ENCODE measurements at places on chromosomes 2 and 18. TPM values are rescaled to one million over a fixed set of nuclear protein-coding genes. Genes with fewer than 3 reads are reported as not detected.

BUB1 gene
- 85.8 TPM for total RNA-seq

CNDP1 gene
- not detected for total RNA-seq

CIB4 gene
- not detected for total RNA-seq

AP1S3 gene
- 5.9 TPM for total RNA-seq

GPR55 gene
- total RNA-seq = 2.9 TPM

DQX1 gene
- 0.26 TPM for total RNA-seq

PTH2R gene
- total RNA-seq = not detected

ZC3H6 gene
- total RNA-seq = 14.7 TPM

DLGAP1 gene
- total RNA-seq = not detected

PDE1A gene
- total RNA-seq = not detected

ESPNL gene
- total RNA-seq = 0.10 TPM

FAM228A gene
- not detected for total RNA-seq

M1AP gene
- not detected for total RNA-seq

ASAP2 gene
- 0.34 TPM for total RNA-seq

WIPF1 gene
- 459 TPM for total RNA-seq

STEAP3 gene
- total RNA-seq = 0.08 TPM

IL36B gene
- not detected for total RNA-seq

HAAO gene
- total RNA-seq = not detected

XIRP2 gene
- not detected for total RNA-seq

GPR35 gene
- 2.4 TPM for total RNA-seq
